HCT116 (cell line): ENCODE measurements at places on chromosomes 5 and 9.

GRCh38 chr9:78486661-78487060 lies 189.7 kb downstream of the PSAT1 start:
- no peak for DNase-seq

DNA sequence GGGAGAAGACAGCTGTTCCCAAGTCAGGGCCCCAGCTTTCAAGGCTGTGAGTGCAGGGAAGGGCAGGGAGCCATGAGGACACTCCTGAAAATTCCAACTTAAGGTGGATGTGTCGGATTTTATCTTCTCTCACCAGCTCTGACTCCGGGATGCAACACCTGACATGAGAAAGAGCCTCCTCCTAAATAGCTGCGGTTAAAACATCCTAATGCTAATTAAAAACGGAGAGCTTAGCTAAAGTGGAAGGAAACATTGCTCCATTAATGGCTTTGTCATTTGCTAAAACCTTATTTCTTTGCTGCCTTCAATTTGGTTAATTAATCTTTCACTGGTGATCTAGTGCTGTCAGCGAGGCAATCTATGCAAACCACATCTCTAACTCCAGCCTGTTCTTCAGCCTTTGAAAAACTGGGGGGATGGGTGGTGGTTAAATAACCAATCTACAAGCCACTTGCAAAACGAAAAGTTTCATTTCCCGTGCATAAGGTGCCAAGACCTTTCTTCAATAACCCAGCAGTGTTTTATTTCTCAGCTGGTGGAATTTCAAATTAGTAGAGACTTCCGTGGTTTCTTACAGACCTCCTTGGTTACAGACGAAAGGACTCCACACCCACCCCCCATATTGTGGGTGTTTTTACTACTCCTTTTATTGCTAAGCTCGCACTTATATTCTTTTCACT lies 379.6 kb downstream of the MLLT3 start:
- DNase-seq = no peak

DNA sequence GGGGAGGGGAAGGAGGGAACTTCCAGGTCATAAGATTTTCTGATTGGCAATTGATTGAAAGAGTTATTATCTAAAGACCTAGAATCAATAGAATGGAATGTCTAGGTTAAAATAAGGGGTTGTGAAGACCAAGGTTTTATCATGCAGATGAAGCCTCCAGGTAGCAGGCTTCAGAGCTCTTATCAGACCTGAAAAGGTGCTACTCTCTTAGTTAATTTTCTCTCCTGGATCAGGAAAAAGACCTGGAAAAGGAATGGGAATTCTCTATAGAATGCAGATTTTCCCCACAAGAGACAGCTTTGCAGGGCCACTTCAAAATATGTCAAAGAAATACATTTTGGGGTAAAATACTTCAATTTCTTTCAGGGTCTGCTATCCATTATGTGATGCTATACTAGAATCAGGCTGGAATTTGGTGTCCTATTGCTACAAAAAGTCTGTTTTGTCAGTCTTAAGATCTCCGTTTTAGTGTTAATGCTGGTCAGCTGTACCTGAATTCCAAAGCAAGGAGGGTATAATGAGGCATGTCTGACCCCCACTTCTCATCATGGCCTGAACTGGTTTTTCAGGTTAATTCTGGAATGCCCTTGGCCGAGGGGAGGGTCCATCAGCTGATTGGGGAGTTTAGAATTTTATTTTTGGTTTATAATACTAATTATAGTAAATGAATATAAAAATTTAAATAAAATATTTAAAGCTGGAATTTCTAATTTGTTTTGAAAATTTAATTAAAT lies 16.6 kb upstream of the STOM start:
- no peak for DNase-seq

- no peak for DNase-seq
Measured at GRCh38 chr5:177329883-177330282, 18.2 kb upstream of the MXD3 start.

DNA sequence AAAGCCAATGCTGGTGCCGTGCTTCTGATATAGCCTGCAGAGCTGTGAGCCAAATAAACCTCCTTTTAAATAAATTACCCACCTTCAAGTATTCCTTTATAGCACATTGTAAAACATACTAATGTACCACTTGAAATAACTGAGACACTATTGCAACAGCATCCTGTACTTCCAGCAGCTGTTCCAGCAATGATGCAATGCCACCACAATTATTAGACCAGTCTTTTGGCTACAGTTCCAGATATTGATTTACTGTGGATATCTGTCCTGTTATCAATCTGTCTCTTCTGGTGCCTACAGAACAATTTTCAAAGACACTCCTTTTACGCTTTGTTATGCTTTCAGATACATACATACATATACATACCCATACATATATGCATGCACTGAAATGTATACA lies 567.9 kb downstream of the TAF11L14 start:
- no peak for DNase-seq

DNA sequence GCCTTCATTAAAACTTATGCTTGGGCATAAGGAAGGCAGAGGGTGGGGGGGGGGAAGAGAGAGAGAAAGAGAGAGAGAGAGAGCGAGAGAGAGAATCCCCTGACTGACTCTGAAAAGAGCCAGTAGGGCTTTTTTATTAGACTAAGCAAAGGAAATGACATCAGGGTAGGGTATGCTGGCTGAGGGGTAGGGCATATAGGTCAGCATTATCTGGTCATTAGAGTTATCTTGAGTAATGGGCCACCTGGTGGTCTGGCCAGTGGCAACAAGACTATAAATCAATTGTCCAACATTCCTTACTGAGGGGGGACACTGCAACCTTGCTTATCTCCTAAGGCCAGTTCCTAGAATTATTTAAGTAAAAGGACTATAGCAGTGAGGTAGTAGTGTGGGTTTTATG lies 67.2 kb downstream of the TSSK1B start:
- DNase-seq = no peak

DNA sequence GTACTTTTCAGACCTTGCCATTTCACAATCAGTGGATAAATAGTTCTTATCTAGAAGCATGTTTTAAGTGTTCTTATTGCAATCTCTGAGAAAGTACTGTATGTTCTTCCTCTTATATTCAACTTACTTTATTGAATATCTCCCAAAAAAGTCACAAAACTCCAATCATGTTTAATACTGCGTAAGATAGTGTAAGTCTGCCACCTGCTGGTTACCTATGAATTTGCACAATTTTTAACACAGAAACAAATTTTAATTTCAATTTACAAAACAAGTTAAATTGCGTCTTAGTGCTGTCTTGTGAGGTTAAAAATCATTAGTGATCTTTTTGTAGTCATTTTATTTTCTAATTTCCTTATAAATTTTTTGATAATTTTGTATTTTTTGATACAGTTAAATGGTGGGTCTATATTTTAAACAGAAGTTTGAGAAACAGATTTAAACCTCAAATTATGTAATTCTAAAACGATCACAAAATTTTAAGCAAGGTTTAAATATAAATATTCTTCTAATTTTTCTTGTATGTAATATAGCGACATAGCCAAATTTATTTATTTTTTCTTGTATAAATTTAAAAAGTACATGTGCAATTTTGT lies 115.8 kb downstream of the EMB start:
- peak; percentile 32 for DNase-seq

DNA sequence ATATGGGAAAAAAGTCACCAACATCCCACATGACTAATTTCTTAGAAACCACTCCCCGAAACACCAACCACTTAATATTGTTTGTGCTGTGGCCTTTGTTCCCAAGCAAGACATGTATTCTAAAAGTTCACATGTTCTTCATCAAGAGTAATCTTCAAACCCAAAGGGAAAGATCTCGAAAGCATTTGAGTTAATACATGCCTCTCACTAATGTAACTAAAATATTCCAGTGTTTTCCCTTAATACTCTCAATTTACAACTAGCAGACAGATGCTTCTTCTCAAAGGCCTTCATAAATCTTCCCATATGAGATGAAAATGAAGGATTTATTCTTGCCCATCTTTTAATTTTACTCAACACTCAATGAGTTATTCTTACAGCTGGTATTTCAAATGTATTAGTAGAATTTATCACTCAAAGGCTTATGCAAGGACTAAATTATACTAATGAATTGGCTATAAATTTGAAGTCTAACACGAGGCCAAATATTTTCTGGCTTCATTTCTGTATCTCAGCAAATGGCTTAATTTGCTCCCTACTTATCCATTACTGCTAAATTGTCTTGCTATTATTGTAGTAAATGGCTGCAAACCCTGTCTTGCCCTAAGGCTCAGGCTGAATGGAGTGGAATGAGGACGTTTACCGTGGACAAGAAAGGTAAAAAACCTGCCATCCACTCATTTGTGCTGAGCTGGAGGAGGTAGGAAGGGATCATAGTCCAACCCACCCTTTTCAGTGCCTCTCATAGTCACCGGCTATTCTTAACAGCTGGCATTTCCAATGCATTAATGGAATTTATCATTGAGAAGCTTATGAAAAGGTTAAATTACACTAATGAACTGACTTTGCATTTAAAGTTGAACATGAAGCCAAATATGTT lies 474.4 kb downstream of the RASEF start:
- no peak for DNase-seq

- DNase-seq = no peak
Measured at GRCh38 chr9:101736717-101737116, 1.7 kb downstream of the GRIN3A start.

GRCh38 chr5:58197875-58198274 lies 262.0 kb downstream of the PLK2 start:
- DNase-seq = no peak

DNA sequence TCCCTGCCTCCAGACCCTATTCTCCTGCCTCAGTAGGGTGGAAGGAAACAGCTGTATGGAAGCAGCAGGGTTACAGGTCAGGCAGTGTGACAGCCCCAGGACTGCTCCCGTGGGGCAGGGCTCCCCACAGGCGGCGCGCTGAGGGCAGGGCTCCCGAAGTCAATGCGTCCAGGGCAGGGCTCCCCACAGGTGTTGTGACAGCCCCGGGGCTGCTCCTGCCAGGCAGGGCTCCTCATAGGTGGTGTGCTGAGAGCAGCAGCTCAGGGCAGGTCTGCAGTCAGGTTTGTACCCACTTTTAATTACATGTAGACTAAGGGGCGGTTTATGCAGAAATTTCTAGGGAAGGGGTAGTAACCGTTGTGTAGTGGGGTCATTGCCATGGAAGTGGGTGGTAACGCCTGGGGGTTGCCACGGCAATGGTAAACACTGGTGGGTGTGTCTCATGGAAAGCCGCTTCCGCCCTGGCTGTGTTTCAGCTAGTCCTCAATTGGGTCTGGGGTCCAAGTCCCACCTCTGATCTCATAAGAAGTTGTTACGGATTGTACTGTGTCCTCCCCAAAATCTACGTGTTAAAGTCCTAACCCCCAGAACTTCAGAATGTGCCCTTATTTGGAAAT lies 16.7 kb upstream of the TERT start:
- no peak for DNase-seq

- DNase-seq = no peak
Measured at GRCh38 chr5:17720071-17720470, 85.8 kb downstream of the TAF11L14 start.

GRCh38 chr5:91174396-91174795 lies 208.7 kb downstream of the ARRDC3 start:
- DNase-seq = no peak

GRCh38 chr9:133120501-133121197 lies 391 bp downstream of the RALGDS start:
- no peak for DNase-seq

- DNase-seq = no peak
Measured at GRCh38 chr5:53819482-53819881, 259.0 kb downstream of the NDUFS4 start.

DNA sequence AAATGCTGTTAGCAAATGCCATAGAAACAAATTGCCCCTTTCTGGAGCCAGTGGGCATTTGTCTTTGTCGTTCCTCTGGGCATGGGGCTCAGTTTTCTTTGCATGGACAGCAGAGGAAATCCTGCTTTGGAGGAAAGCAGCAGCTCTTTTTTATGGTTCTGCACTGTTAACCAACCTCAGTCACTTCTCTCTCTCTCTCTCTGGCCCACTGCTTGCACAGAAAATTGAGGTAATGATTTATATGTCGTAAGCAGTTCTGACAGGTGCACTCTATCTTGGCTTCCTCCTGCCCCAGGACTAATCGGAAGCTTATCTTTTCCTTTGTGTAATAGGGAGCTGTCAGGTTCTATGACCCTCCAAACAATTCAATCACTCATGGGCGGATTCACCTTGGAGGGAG lies 159.6 kb upstream of the GPR151 start:
- DNase-seq = no peak

GRCh38 chr9:99057665-99058625 lies 47.0 kb upstream of the TGFBR1 start:
- no peak for DNase-seq
